ENCODE measurements at places on chromosomes 2 and 18.
A peak's percentile ranks its signal among the peaks of the same experiment; 100 is the strongest.

- no peaks in the 10 kb centered on the region for H3K27me3 ChIP-seq
- no peaks in the 10 kb centered on the region for H3K36me3 ChIP-seq
- no peak overlapping the region for H3K27ac ChIP-seq
These were observed 176.7 kb downstream of the MTX2 start for GRCh38 chr2:176445956-176446355.

GRCh38 chr2:212428681-212429478 lies 109.7 kb downstream of the ERBB4 start:
- H3K27ac ChIP-seq: no peak overlapping the region
- peaks cover 24% of the 10 kb centered on the region for H3K4me1 ChIP-seq
- H3K27me3 ChIP-seq: no peaks in the 10 kb centered on the region
- DNase-seq: peak; percentile 82

- no peaks in the 10 kb centered on the region for H3K36me3 ChIP-seq
- no peak overlapping the region for H3K4me3 ChIP-seq
- peaks cover 42% of the 10 kb centered on the region for H3K4me1 ChIP-seq
- H3K27me3 ChIP-seq: no peaks in the 10 kb centered on the region
- peak; percentile 90 for DNase-seq
- no peak overlapping the region for H3K27ac ChIP-seq
These were observed 33.6 kb upstream of the PTMA start for GRCh38 chr2:231674587-231675338.

DNA sequence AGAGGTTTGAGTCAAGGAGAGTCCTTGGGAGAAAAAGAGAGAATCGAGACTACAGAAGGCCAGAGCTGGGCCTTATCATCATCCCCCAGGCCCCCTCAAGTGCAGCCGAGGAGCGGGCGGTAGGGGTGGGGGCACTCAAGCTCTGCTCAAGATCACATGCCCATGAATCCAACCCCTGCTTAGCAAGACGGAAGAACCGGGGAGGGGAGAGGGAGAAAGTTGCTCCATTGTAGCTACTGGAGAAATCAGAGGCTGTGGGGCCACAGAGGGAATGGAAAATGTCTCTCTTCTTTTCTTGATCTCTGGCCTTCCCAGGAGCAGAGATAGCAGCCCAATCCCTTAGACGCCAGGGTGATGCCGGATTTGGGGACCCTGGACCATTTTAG lies 14.6 kb downstream of the SLC4A3 start:
- no peak overlapping the region for H3K4me3 ChIP-seq
- no peaks in the 10 kb centered on the region for H3K36me3 ChIP-seq
- H3K27me3 ChIP-seq: peaks cover 11% of the 10 kb centered on the region
- DNase-seq: no peak

GRCh38 chr18:39455285-39455684 lies 1889.7 kb upstream of the CELF4 start:
- no peak overlapping the region for H3K4me3 ChIP-seq
- no peak overlapping the region for H3K27ac ChIP-seq
- no peaks in the 10 kb centered on the region for H3K27me3 ChIP-seq
- no peak for DNase-seq
- no peaks in the 10 kb centered on the region for H3K36me3 ChIP-seq
- peaks cover 4% of the 10 kb centered on the region for H3K4me1 ChIP-seq
